OCI-M1 (cell line): ENCODE measurements at places on chromosomes 2 and 18.
A peak's percentile ranks its signal among the peaks of the same experiment; 100 is the strongest.

DNA sequence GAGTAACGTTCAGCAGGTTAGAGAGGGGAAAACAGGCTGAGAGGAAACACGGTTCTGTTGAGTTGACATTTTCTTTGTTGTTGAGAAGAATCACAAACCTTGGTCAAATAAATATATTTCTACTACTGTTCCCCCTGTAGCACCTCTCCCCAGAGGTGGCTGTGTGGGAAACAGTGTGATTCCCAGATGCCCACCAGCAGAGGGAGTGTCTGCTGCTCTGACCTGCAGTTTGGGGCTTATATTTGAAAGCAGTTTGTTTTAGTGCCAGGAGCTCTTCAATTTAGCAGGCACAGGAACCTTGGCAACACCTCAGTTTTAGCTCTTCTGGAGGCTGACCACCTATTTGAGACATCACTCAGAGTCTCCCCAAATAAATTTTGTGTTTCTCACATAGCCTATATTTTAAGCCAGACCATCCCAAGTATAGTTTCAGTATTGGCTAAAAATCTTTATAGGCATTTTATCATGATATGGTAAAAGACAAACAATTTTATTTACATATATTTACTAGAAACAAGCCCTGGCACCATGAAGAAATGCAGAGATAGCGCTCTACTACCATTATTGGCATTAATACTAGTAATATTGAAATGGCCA is 75.7 kb downstream of the PIK3C3 start:
- DNase-seq = peak; percentile 19

DNA sequence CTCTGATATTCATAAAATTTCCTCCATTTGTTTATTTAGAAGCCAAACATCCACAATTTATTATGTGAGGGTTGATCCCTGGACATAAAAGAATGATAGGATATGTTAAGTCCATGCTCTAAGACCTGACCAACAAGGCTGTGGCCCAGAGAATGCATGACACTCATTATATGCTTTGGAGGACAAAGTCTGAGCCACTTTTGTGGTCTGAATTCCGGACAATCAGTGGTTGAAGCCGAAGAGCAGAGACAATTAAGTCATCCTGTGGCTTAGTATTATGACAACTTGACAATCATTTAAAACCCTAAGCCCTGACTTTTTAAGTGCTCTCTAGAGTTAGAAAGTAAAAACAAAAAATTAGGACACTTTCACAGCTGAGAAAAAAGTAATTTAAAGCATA is 483.3 kb downstream of the PLCL1 start:
- DNase-seq = peak; percentile 6

- no peak for DNase-seq
Measured at GRCh38 chr18:76453057-76453561, 41.9 kb downstream of the ZNF516 start.

GRCh38 chr2:237291138-237291792 is 122.7 kb downstream of the COL6A3 start:
- peak; percentile 70 for DNase-seq
